ENCODE measurements at places on chromosomes 3 and 15.

- DNase-seq = no peak
These were observed at the start of gene RHOV for GRCh38 chr15:40873694-40874561. RHOV (minus strand) TSS chr15:40874234; CDS start chr15:40874139, 95 bp downstream.

DNA sequence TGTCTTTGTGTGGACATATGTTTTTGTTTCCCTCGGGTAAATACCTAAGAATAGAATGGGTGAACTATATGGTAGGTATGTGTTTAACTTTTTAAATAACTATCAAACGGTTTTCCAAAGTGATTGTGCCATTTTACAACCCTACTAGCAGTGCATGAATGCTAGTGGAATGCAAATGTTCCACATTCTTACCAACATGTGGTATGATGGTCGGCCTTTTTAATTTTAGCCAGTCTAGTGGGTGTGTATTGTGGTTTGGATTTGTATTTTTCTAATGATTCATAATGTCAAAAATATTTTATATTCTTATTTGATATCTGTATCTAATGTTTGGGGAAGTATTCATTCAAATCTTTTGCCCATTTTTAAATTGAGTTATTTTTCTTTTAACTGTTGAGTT is 68.2 kb upstream of the SMAD3 start:
- DNase-seq = no peak

DNA sequence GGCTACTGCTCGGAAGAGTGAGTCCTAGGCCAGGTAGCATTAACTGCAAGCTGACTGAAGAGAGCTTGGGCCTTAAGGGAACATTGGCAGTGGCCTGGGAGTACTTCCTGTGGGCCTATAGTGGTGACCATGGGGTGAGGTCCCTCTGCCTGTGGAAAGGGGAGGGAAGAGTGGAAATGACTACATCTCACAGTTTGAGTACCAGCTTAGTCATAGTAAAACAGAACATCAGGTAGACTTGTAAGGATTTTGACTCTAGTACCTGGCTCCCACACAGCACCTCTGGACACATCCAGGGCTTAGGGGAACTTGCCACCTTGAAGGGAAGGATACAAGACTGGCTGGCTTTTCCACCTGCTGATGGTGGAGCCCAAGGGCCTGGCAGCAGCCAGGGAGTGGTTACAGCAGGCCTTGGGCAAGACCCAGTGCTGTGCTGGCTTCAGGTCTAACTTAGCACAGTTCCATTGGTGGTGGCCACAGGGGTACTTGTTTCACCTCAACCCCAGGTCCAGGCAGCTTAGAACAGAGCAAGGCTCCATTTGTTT is 147.8 kb downstream of the SLC9A9 start:
- no peak for DNase-seq

- DNase-seq = no peak
These were observed 211.3 kb downstream of the TIGIT start for GRCh38 chr3:114504941-114505628.

GRCh38 chr3:62445275-62445674 is 71.9 kb upstream of the FEZF2 start:
- DNase-seq = no peak

GRCh38 chr3:62065985-62066693 is 307.2 kb downstream of the FEZF2 start:
- no peak for DNase-seq

DNA sequence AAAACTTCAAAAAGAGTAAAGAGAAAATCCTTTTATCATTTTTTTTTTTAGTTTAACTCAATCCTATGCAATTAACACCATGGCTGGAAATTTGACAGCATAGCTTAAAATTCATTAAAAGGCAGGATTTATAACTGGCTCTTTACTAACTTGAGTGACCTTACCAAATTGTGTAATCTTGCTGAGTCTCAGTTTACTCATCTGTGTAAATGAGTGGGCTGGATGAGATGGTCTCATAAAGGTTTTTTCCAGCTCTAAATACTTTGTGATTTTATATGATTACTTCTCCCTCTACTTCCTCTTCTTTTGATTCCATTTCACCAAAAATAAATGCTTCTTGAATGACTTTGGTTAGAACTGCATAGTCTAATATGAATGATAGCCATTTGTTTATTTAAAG is 234.9 kb upstream of the SATB1 start:
- DNase-seq = no peak

- DNase-seq = no peak
These were observed 11.8 kb upstream of the PP2D1 start for GRCh38 chr3:20023623-20024405.

Measured in stimulated activated CD8-positive, alpha-beta memory T cell treated with anti-CD3 and anti-CD28 coated beads, Interleukin-4, amount 100 ng/mL, for 1 hour (primary cell).